ENCODE measurements at places on chromosomes 1 and 21. TPM values are rescaled to one million over a fixed set of nuclear protein-coding genes. Genes with fewer than 3 reads are reported as not detected.

The KRTAP6-1 gene
- not detected for total RNA-seq

The PYCR2 gene
- total RNA-seq = 219 TPM

The HES5 gene
- total RNA-seq = not detected

The COL9A2 gene
- 0.47 TPM for total RNA-seq

The DUSP12 gene
- total RNA-seq = 43.6 TPM

GRCh38 chr1:156638189-156638985 lies 3.5 kb upstream of the BCAN start:
- DNase-seq = no peak
- no peak overlapping the region for H3K4me3 ChIP-seq
- H3K36me3 ChIP-seq = peaks cover 10% of the 10 kb centered on the region
- H3K27me3 ChIP-seq = peaks cover 10% of the 10 kb centered on the region
- no peaks in the 10 kb centered on the region for H3K4me1 ChIP-seq

GRCh38 chr1:245188403-245188802 lies 33.6 kb downstream of the KIF26B start:
- DNase-seq = no peak
- H3K4me3 ChIP-seq = no peak overlapping the region
- H3K36me3 ChIP-seq = no peaks in the 10 kb centered on the region
- H3K27me3 ChIP-seq = peaks cover 19% of the 10 kb centered on the region
- no peak overlapping the region for H3K27ac ChIP-seq
- no peaks in the 10 kb centered on the region for H3K4me1 ChIP-seq

DNA sequence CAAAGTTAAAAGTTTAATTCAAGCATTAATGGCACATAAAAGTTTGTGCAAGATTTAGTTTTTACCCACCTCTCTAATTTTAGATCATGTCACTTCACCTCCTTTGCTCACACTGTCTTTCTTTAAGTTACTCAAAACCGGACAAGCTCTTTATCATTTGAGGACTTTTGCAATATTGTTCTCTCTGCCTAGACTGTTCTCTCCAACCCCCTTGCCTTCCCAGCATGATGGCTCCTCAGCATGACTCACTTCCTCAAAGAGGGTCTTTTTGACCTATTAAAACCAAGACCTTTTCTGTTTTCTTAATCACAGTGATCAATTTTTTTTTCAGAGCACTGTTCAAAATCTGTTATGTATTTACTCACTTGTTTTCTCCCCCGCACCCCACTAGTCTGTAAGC lies 61.3 kb downstream of the XKR8 start:
- H3K27ac ChIP-seq = 0 out of 3 replicates have a peak overlapping the region, but pooled peaks have one; percentile 4
- peaks cover 55% of the 10 kb centered on the region for H3K36me3 ChIP-seq
- DNase-seq = no peak
- H3K27me3 ChIP-seq = no peaks in the 10 kb centered on the region
- no peaks in the 10 kb centered on the region for H3K4me1 ChIP-seq

DNA sequence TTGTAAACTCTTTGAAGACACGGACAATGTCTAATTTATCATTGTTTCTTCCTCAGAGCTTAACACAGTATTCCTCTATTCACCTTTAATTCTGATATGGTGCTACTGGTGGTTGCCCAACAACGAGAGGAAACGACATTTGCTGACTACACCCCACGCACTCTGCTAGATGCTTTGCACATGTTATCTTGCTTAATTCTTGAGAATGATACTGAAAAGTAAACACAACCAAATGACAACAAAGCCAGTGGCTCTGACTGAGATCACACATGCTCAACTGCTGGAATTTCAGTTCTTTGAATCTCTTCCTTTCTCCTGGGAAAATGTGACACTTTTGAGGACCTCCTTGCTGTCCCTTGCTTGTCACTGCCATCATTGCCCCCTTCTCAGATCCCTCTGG lies 37.2 kb upstream of the DDAH1 start:
- DNase-seq = no peak
- no peak overlapping the region for H3K4me3 ChIP-seq
- H3K4me1 ChIP-seq = no peaks in the 10 kb centered on the region
- H3K27ac ChIP-seq = no peak overlapping the region

- peaks cover 56% of the 10 kb centered on the region for H3K36me3 ChIP-seq
- H3K27me3 ChIP-seq = no peaks in the 10 kb centered on the region
- no peak for DNase-seq
- H3K27ac ChIP-seq = no peak overlapping the region
Observed at GRCh38 chr21:17793246-17794123, 25.7 kb downstream of the C21orf91 start.

DNA sequence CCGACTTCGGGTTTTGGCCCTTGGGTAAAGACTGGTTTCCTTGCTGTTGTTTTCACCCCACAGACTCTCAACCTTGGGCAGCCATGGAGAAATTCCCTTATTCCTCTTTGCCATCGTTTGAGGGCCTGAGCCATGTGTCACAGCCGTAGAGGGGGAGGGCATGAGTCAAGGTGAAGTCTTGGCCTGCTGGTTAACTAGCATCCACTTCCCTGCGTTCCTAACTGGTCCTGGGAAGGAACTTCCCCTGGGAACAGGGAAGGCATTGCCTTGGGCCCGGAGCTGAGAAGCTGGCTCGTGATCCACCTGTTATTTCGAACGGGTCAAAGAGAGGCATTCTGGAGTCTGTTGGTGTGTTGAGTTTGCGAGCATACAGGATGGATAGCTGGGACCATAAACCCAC lies 464.9 kb downstream of the CAMTA1 start:
- H3K27me3 ChIP-seq = peaks cover 50% of the 10 kb centered on the region
- no peak overlapping the region for H3K4me3 ChIP-seq
- no peaks in the 10 kb centered on the region for H3K36me3 ChIP-seq

DNA sequence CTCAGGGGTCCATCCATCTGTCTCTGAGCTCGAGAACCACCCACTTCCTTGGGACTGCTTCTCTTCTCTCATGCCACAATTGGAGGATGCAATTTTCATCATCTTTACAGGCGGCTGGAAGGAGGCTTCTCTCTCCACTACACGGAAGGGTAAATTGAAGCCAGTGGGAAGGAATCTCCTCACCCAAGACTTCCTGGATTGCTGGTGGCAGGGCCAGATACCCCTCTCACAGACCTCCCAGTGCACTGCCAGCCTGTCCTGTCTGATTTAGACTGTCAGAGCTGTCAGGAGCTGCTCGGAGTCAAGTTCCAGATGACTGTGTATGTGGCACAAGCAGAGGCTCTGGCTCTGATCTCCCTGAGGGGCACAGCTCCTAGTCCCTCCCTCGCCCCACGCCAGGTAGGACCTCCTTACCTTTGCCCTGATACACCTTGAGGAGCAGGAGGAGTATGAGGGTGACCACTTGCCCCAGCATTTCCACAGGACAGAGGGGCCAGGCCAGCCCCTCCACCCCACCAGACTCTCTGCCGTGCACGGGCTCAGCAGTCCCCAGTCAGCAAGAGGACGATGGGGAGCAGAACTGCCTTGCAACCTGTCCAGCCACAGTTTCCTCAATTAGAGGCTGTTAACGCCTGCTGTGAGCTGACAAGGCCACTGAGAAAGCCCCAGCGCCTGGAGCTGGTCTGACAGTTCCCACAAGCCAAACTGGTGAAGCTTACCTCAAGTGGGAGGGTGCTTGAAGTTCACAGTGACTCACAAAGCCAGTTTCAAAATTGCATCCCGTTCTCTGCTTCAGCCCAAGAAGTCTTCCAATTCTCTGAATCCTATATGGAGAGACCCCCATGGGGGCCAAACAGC lies at the start of gene CD244:
Gene CD244 (minus strand): TSS at position 685 of the 858 bp plus-strand sequence. CDS start 210 bp downstream, at position 475.
- H3K4me3 ChIP-seq = no peak within 1 kb of the TSS
- H3K4me1 ChIP-seq = no peaks in the 10 kb centered on the region
- no peak for DNase-seq
- peaks cover 4% of the 10 kb centered on the region for H3K27me3 ChIP-seq
- no peak within 1 kb of the TSS for H3K27ac ChIP-seq

- no peaks in the 10 kb centered on the region for H3K36me3 ChIP-seq
- no peaks in the 10 kb centered on the region for H3K4me1 ChIP-seq
- no peak for DNase-seq
Observed at GRCh38 chr1:183235503-183235902, 49.4 kb downstream of the LAMC2 start.

DNA sequence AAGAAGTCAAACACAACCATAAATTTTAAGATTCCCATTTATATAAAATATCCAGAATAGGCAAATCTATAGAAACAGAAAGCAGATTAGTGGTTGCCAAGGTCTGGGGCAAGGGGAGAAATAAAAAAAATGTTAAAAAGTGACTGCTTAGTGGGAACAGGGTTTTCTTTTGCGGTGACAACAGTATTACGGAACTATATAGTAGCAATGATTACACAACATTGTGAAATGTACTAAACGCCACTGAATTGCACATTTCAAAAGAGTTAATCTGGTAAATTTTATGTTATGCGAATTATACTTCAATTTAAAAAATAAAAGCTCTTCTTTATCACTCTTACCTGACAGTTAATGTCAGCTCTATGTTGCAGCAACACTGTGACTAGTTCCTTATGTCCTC lies 105.2 kb downstream of the ACBD6 start:
- H3K4me3 ChIP-seq = no peak overlapping the region
- no peaks in the 10 kb centered on the region for H3K27me3 ChIP-seq
- no peak overlapping the region for H3K27ac ChIP-seq
- peaks cover 12% of the 10 kb centered on the region for H3K36me3 ChIP-seq
- DNase-seq = no peak

DNA sequence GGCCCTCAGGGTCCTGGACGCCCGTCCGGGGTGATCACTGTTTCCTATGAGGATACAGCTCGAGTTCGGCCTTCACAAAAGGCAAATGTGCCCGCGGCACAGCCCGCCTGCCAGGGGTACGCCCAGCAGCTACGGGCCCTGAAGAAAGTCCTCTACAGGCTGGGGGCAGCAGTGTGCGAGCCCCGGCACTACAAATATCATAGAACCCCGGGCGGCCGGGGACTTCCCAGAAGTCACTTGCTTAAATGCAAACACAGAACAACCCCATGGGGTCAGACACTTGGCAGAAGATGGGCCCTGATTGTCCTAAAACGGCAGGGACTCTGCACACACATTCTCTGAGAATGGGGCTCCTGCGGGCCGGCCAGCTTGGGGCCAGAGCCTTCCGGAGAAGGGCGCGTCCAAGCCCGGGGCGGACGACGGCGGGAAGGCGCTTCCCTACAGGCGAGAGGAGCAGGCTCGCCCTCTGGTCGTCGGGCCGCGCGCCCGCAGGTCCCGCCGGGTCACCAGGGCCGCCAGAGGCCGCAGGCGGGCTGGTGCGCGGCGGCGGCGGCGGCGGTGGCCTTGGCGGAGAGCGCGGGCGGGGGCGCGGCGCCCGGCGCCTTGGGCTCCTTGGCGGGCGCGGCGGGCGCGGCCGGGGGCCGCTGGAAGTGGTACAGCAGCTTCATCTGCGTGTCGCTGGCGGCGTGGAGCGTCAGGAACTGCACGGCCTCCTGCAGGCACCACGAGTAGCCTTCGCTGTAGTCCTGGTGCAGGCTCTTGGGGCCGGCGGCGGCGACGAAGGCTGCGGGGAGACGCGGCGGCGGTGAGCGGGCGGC lies 888 bp downstream of the HES5 start:
- peak; percentile 73 for DNase-seq
- peaks cover 82% of the 10 kb centered on the region for H3K4me1 ChIP-seq
- H3K27me3 ChIP-seq = peaks cover 36% of the 10 kb centered on the region
- H3K36me3 ChIP-seq = peaks cover 9% of the 10 kb centered on the region

- H3K4me1 ChIP-seq = peaks cover 27% of the 10 kb centered on the region
- no peaks in the 10 kb centered on the region for H3K36me3 ChIP-seq
- peak; percentile 30 for DNase-seq
- H3K4me3 ChIP-seq = no peak overlapping the region
- no peaks in the 10 kb centered on the region for H3K27me3 ChIP-seq
Observed at GRCh38 chr1:156668801-156669637, 8.2 kb downstream of the NES start.

GRCh38 chr1:198467907-198468306 lies 72.6 kb downstream of the ATP6V1G3 start:
- H3K27me3 ChIP-seq = no peaks in the 10 kb centered on the region
- no peak for DNase-seq
- no peaks in the 10 kb centered on the region for H3K36me3 ChIP-seq
- H3K4me1 ChIP-seq = no peaks in the 10 kb centered on the region
- H3K27ac ChIP-seq = no peak overlapping the region

DNA sequence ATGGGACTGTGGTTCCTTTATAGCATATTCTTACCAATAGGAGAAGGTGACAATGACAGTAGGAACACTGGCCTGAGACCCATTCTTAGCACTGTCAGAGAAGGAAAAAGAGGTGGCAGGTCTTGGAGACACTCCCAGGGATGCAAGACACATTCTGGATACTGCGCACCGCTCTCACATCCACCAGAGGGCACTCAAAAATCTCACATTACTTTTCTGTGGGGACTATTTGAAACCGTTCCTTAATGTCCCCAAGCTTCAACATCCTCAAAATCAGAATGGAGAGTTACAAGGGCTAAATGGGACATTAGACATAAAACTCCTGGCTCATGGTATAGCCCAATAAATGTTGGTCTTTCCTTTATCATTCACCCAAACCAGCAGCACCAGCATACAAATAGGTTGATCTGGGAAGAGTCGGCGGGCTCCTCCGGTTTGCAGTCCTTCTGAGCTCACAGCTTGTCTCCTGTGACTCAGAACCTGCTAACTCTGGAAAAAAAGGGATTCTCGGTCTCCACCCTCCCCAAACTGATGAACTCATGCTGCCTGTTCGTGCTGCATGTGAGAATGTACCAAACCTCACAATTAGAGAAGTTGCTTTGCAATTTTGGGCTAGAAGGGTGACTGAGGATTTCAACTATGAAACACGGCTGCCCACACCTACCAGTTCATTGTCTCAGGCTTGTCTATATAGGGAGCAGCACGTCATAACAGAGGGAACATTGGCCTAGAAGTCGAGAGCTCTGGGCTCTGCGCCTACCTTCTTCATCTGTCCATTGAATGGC lies 40.2 kb downstream of the IL12RB2 start:
- no peaks in the 10 kb centered on the region for H3K27me3 ChIP-seq
- no peak overlapping the region for H3K4me3 ChIP-seq
- H3K4me1 ChIP-seq = peaks cover 6% of the 10 kb centered on the region

DNA sequence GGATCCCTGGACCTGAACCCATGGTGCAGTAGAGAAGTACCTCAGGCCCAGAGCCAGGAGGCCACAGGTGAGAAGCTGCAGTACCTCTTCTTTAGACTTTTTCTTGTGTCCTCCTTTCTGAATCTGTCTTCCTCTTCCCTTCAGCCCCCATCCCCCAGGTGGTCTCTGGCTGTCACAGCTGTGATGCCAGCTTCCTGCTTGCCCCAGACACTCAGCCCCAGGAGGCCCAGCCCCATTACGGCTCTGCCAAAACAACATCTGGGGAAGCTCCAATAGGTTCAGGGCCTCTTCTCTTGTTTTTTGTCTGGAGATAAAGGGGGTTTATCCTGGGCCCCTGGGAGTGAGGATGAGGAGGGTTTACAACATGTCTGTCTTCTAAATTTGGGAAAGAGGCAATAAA lies 9.5 kb upstream of the BTG2 start:
- H3K27me3 ChIP-seq = no peaks in the 10 kb centered on the region
- H3K4me1 ChIP-seq = peaks cover 26% of the 10 kb centered on the region
- H3K36me3 ChIP-seq = no peaks in the 10 kb centered on the region
- no peak overlapping the region for H3K4me3 ChIP-seq
